IPS DF 19.7 (cell line): ENCODE measurements at places on chromosomes 1 and 21.

GRCh38 chr1:224914292-224914900 lies 15.1 kb upstream of the DNAH14 start:
- no peak for DNase-seq

DNA sequence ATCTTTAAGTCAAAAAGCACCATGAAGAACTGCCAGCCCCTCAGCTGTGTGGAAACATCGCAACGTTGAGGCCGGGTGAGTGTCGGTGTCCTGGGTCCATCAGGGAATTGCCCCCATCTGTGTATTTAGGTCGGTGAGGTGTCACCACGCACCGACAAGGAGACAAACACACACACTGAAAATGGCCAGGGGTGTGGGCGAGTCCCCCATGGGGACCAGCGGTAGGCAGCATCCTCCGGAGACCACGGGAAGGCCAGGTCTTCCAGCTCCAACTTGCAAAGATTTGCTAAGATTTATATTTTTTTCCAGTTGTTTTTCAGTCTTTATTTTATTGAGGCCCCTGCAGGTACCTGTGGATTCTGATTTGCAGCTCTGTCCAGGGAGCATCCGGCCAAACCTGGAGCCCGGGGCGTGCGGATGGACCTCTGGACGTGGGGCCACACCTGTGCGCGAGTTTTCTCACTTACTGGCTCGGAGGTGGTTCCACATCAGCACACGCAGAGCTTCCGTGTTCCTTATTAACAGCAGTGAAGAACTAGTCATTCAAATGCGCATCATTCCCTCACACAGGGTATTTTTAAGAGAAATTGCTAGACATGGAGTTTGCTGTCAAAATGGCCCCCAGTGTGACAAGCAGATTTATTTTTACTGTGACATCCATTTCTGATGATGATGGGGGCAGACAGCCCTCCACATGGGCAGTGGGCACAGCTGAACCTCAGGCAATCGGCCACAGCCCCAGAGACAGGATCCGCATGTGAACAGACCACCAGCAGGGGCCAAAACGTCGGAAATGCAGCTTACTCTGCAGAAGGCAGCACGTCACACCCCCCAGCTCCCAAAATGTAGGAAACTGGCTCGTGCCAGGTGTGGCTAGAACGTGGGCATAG lies 17.2 kb upstream of the SLC19A1 start:
- no peak for DNase-seq

- no peak for DNase-seq
Measured at GRCh38 chr1:93448292-93448982, 519 bp downstream of the FNBP1L start.

DNA sequence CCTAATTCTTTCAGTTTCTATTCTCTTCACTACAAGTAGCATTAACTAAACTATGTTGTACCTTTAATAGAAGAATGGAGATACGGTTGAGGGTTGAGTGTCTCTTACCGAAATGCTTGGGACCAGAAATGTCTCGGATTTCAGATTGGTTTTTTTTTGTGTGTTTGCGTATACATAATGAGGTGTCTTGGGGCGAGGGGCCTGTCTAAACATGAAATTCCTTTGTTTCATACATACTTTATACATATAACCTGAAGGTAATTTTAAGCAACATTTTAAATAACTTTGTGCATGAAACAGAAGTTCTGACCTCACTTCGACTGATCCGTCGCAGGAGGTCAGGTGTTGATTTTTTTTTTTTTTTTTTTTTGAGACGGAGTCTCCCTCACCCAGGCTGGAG lies 36.3 kb upstream of the MYOCOS start:
- DNase-seq = no peak

- no peak for DNase-seq
Measured at GRCh38 chr1:30466026-30466425, 257.4 kb downstream of the MATN1 start.

DNA sequence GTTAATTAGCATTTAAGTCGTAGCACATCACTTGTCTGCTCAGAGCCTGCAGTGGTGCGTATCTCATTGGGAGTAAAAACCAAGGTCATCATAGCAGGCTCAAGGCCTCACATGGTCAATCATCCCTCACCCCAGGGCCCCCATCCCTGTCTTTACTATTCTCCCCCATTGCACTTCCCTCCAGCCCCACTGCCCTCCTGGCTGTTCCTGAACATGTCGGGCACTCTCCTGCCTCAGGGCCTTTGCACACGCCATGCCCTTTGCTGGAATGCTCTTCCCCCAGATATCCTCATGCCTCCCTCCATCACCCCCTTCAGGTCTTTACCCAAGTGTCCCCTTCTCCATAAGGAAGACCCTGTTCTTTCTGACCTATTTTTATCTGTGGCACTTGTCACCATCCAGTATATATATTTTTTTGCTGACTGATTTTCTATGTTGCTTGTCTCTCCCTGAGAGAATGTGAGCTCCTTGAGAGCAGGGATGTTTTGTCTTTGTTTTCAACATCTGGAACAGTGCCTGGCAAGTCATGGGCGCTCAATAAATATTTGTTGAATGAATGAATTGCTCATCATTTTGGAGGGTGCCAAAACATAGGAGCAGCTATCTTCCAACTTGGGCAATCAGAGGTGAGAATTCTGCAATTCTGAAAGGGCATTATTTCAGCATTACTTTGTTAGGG lies 74.1 kb upstream of the POU3F1 start:
- DNase-seq = no peak

DNA sequence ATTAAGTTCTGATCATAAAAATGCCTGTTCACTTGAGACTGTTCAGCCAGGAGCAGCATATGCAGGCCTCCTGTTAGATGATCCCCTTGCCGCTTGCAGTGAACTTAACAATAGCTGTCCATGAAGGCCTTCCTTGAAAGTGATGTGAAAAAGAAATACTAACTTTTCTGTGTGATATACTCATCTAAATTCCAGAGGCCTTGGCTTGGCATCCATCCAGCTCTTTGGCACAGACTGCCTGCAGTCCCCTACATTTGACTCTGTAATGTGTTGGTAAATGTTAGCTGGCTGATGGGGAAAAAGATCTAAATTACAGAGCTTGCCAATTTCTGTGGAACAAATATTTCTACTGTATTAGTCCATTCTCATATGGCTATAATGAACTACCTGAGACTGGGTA lies 73.7 kb downstream of the KCNK2 start:
- DNase-seq = no peak

DNA sequence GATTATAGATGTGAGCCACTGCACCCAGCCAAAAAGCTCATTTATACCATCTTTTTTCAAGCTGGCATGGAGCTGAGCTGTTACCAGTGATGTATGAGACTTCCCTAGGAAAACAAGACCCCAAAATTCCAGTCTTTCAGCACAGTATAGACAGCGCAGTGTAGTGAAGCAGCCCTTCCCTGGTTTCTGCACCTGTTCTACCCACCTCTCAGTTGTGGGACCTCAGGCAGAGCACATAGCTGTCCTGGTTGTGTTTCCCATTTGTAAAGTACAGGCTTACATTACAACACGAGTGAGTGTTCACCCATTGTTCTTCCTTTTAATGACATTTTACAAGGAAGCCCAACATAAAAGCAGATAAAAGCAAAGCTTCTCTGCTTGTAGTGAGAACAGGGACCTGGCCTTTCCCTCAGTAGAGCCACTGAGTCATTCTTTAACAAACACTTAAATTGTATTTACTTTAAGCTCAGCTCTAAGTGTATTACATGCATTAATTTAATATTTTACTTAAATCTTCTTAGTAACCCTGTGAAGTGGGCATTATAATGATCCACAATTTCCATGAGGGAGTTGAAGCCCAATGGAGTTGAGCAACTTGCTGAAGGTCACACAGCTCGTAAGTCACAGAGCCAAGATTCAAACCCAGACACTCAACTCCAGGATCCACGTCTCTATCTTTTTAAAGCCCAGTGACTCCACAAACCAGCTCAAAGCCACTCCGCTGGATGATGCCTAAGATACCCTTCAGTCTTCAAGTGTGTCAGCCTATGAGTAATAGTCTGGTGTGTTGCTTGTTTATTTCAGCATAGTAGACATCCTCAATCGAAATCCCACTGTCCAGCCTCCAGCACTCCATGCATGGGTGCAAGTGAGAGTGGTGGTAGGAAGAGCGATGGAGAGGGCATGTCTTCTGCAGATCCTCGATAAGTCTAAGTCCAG lies 40.5 kb upstream of the CAPZB start:
- no peak for DNase-seq

DNA sequence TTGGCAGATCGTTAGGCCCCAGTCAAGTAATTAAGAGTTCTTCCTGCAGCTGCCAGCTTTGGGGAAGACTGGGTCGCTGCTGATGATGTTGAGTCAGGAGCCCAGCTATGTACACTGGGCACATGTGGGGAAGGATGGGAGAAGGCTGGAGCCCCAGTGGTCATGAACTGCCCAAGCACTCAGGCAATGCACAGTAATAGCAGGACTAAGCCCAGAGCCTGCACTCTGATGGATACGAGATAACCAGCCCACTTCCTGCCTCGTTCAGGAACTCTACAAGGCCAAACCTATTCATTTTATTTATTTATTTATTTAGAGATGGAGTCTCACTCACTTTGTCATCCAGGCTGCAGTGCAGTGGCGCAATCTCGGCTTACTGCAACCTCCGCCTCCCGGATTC lies 81.1 kb upstream of the BTG3 start:
- DNase-seq = no peak

DNA sequence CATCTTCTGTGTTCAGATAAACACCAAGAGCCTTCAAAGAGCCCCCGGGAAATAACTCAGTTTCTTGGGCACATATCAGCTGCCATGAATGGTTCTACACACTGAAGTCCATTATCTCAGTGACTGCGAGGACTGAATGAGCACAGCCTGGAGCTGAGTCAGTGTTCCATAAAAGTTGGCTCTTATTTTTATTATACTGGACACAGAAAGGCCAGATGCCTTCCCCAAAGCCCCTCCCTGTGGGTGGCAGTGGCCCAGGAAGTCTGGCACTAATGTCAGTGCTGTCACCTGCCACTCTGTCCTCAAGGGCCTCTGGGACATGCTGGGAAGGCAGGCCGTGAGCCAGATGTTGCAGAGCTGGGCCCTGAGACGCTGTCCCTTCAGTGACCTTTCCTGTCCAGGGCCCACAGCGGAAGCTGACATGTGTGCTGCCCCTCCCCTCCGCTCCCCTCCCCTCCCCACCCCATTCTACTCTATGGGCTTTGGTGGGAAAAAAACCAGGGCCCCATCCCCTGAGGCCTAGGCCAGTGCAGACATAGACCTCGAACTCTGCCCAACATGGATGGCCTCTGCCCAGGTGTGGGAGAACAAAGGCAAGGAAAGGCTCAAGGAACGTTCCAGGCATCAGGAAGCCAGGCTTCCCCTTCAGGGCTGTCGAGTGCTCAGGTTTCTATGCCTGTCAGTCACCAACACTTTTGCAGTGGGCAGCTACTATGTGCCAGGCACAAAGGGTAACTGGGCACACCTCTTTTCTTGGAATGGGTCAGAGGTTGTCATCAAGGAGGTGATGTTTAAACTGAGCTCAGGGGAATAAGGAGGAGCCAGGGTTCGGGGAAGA lies 22.4 kb upstream of the NPPB start:
- no peak for DNase-seq

- no peak for DNase-seq
Measured at GRCh38 chr1:231679109-231679508, 52.5 kb downstream of the DISC1 start.

GRCh38 chr1:47611992-47612391 lies 174.1 kb downstream of the FOXD2 start:
- no peak for DNase-seq

- no peak for DNase-seq
Measured at GRCh38 chr21:41967708-41968107, 13.9 kb upstream of the C2CD2 start.

- no peak for DNase-seq
Measured at GRCh38 chr1:217063172-217063908, 340.1 kb upstream of the ESRRG start.

DNA sequence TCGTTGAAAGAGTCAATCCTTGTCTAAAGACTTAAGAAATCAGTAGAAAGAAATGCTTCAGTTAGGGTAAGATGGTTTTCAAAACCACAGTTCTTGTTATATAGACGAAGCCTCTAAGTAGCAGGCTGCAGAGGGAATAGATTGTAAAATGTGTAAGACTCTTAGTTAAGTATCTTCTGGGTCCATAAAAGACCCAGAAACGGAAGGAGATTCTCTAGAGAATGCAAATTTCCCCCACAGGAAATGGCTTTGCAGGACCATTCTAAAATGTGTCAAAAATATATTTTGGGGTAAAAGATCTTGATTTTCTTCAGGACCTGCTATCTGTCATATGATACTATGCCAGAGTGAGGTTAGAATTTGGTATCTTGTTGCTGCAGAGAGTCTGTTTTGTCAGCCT lies 13.4 kb downstream of the OR2T1 start:
- no peak for DNase-seq

DNA sequence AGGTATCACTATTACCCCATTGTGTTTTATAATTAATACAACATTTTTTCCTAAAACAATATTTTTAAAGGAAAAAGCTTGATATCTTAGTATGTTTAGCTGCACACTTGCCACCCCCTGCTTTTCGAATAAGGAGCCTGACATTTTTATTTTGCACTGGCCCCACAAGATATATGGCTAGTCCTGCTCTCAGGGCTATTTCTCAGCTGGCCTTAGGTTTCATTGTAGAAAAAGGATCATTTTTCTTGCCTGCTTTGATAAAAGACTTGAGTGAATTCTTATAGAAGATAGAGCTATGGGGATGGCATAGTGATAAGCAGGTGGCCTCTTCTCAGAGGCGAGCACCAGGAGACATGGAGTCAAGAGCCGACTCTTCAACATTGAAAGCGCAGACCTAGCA lies 167.0 kb downstream of the FAM78B start:
- DNase-seq = no peak

DNA sequence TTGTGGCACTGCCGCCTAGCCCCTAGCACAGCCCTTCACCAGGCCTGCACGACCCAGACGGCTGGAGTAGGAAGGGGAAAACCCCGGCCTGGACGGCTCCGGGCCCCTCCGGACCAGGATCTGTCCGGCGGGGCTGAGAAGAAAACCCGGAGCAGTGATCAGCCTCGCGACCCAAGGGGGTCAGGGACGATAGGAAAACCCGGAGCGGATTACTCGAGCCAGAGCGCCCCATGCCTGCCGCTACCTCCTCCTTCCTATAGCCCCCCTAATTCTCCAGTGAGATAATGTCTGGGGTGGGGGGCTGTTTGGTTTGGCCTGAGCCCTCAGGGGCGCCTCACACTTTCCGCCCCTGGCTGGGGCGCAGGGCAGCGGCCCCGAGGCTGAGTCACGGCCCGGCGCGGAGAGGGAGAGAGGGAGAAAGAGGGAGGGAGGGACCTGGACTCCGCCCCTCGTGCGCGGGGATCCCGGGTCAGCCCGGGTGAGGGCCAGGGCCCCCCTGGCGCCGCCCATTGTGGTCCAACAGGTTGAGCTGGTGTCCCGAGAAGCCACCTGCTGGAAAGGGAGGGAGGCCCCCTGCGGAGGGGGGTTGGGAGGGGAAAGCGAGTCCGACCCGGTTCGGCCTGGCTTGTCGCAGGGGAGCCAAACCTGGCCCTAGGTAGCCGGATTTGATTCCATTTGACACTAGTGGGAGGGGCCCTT lies 1.7 kb upstream of the ZBTB7B start:
- DNase-seq = no peak

DNA sequence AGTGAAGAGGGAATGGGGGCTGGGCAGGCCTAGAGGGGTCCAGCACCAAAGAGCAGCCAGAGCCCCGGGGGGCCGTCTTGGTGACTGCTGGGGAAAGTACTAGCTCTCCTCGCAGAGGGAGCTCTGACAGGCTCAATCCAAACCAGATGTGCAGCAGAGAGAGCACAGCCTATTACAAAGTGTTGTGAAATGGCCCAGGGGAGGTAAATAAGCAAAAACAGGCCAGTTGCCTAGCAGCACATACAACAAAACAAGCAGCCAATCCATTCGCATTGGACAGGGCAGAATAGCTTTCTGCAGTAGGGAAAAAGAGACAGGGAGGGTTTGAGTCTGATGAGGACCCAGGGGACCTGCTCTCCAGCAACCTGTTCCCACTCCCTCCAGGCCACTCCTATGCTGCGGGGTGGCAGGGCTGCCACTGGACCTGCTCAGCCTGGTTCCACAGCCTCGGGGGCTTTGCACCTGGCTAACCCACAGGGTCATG lies 239.6 kb upstream of the FGGY start:
- no peak for DNase-seq
